ENCODE measurements at places on chromosomes 4 and X.

- DNase-seq, result no peak
Observed at GRCh38 chr4:172088556-172088955, 275.4 kb downstream of the GALNTL6 start.

- DNase-seq, result no peak
Observed at GRCh38 chr4:97013711-97014110, 1129.6 kb downstream of the STPG2 start.

GRCh38 chr4:6467600-6467999 lies 4.8 kb downstream of the PPP2R2C start:
- no peak for DNase-seq

DNA sequence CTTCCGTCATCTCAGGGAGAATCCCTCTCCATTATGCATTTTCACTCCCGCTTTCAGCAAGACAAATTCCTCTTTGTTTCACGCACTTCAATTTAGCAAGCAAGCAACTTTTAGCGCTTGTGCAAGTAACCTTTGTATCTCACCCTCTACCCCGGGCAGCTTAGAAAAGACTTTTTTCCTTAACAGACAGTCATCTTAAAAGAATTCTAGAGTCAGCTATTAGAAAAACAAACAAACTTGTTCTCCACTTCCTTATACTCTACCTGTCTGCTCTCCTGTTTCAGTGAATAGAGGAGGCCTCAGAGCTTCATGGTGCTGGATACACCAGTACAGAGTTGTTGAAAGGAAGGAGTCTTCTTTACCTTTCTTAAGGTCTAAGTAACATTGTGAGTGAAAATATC lies 12.1 kb downstream of the TIGD2 start:
- DNase-seq, result no peak

DNA sequence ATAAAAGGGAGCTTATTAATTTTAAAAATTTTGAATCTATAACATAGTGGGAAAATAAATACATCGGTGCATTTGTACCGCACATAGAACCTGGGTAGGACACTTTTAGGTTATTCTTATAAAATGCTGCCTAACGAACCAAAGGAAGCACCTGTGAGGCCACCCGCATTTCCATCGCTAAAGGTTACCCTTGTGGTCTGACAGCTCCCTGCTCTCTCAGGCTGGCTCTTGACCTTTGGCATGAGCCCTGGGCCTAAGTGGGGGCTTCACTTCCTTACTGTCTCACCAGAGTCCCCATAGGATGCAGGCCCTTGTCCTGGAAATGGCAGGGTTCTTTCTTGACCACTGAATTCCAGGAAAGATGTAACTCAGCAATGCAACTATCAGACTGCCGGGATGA lies 46.0 kb downstream of the HADH start:
- DNase-seq, result no peak

DNA sequence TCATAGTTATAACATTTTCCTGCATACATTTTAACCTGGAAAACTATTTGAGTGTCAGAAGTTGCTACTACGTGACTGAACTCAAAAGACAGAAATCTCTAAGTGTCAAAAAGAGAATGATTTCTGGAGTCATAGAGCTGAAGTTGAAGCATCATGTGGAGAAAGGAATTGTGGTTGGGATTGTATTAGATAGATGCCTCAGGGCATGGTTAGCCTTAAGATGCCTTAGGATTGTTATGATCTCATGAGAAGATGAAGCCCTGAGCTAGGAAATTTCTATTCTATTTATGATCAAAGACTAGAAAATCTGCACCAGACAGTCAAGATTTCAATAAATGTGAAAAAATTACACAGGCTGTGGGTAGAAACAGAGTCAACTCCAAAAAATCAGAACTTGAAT lies 20.2 kb downstream of the EPGN start:
- DNase-seq, result no peak

- no peak for DNase-seq
Observed at GRCh38 chr4:2432991-2433530, 14.3 kb downstream of the CFAP99 start.

GRCh38 chrX:134803551-134804183 lies 145.4 kb upstream of the PLAC1 start:
- DNase-seq, result no peak

- DNase-seq, result no peak
Observed at GRCh38 chr4:148044912-148045352, 313.0 kb downstream of the ARHGAP10 start.

- DNase-seq, result no peak
Observed at GRCh38 chrX:139933904-139934303, 1.1 kb upstream of the ATP11C start.

DNA sequence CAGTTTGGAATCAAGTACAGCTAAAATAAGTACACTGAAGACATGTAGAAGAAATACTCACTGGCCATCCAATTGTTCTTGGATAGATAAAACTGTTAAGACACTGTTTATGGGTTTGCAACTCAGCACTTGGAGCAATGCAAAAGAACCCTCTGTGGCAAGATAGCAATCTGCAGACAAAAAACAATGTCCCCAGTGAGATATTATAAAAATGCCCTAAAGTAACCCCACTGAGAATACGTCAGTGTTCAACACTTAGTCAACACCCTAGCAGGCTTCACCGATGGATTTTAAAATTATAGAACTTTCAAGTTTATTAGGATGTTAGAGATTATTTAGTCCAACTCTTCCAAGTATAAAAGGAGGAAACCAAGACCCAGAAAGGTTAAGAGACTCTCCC lies 47.5 kb upstream of the NDP start:
- DNase-seq, result no peak

GRCh38 chr4:121070696-121071639 lies 1.4 kb downstream of the NDNF start:
- no peak for DNase-seq

DNA sequence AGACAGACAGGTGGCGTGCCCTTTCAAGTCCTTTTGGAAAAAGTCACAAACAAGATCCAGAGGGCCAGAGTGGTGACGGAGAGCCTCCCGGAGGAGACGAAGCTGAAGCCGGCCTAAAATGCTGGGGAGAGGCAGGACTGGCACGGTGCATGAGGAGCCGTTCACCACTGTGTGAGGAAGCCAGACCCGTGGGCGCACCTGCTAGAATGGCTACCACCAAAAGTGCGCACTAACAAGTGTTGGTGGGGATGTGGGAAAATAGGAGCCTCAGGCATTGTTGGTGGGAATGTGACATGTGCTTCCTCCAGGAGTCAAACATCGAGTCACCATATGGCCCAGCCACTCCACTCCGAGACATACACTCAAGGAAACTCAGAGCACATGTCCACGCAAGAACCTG lies 67.4 kb upstream of the HELT start:
- DNase-seq, result no peak

DNA sequence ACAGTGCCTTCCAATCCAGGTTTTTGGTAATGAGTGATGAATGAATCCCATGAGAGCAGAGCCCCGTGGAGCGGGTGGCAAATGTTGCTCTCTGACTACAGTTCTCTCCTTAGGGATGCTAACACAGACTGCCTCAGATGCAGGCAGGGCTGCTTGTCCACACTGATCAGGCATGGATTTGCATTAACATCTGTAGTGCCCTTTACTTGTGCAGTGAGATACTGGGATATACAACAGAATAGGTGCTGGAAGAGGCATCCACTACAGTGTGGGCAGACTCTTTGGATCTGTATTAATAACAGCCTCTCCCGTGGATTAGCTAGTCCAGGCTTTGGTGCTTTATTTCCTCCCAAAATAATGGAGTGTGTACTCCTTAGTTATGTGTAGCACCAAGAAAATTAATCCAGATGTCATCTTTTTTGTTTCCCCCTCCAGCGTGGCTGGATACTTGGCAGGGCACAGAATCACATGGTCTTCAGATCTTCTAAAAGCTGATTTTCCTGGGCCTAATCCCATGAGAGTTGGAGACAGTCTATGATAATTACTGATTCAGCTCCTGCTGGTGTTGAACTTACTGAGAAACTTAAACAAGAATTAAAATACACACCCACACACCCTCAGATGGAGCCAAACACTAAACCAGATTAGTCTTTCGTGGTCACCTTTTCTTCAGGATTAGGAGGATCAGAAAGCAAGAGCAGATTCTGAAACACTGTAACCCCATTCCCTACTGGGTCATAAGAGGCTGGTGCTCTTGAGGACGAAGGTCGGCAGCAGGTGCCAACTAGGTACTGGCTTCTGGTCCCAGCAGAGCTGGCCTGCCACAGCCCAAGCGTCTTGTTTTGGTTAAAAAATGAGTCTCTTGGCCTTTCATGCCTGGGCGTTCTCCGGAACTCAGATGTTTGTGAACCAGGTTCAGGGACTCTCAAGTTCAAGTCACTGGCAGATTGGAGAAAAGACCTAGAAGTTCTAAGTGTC lies 23.1 kb upstream of the NAP1L5 start:
- no peak for DNase-seq

- DNase-seq, result no peak
Observed at GRCh38 chr4:47533689-47534347, 48.7 kb downstream of the ATP10D start.

DNA sequence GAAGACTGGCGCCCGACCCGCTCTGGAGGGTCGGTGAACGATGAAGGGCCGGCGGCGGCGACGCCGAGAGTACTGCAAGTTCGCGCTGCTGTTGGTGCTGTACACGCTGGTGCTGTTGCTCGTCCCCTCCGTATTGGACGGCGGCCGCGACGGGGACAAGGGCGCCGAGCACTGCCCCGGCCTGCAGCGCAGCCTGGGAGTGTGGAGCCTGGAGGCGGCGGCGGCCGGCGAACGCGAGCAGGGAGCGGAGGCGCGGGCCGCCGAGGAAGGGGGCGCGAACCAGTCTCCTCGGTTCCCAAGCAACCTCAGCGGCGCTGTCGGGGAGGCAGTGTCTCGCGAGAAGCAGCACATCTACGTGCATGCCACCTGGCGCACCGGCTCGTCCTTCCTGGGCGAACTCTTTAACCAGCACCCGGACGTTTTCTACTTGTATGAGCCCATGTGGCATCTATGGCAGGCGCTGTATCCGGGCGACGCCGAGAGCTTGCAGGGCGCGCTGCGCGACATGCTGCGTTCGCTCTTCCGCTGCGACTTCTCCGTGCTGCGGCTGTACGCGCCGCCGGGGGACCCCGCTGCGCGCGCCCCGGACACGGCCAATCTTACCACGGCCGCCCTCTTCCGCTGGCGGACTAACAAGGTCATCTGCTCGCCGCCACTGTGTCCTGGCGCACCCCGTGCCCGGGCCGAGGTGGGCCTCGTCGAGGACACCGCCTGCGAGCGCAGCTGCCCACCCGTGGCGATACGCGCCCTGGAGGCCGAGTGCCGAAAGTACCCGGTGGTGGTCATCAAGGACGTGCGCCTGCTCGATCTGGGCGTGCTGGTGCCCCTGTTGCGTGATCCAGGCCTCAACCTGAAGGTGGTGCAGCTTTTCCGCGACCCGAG lies 568 bp downstream of the CHST7 start:
- DNase-seq, result no peak

DNA sequence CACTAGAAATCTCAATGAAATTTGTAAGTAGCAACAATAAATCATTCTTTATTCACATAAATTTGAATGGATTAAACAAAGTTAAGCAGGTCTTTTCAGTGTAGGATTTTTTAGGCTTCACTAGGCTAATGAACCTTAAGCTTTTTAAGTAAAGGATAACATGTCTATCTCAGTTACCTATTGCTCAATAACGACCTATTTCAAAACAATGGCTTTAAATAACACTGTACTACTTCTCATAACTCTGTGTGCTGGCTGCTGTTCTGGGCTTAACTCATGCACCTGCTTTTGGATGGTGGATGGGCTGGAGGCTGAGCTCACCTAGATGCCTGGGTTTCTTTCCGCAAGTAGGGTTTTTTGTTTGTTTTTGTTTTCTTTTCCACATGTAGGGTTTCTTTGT lies 495.0 kb upstream of the SLIT2 start:
- DNase-seq, result no peak

GRCh38 chr4:68249434-68249833 lies 3.9 kb upstream of the TMPRSS11B start:
- no peak for DNase-seq

- no peak for DNase-seq
Observed at GRCh38 chrX:110425222-110426154, 66.8 kb downstream of the RTL9 start.

GRCh38 chrX:146208821-146209220 lies 391.2 kb downstream of the SLITRK2 start:
- DNase-seq, result no peak

DNA sequence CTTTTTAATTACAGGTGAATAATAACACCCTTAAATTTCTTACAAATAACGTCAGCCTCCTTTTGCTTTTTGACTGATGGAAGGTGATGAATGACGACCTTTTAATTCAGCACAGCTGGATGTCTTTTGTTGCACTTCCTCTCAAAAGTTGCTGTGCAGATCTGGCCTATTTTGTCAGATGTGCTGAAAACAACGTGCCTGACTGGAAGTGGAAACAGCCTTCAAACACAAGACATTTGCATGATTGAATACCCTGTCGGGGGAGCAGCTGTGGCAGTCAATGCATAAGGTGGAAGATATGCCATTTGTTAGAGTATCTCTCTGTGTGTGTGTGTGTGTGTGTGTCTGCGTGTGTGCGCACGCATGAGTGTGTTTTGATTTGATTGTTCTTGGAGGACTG lies 579.7 kb downstream of the SPRY1 start:
- DNase-seq, result no peak

DNA sequence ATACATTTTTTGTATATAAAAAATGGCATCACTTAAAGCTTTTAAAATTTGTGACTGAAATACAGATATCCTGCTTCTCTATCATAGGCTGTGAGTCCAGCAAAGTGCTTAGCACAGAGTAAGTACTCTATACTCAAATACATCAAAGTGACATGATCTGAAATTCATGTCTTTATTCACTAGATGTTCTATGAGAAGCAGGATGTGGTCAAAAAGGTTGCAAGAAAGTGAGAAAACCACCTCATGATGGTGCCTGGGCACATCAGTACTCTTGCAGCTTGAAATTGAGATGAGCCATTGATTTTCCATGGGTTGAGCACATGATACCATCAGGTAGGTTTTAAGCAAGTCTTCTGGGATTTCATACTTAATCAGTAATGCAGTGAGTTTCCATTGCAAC lies 20.4 kb upstream of the SFRP2 start:
- DNase-seq, result no peak

GRCh38 chrX:110584083-110584482 lies 211.5 kb downstream of the CHRDL1 start:
- no peak for DNase-seq
